ENCODE measurements at places on chromosomes 6 and 20.

GRCh38 chr6:111583986-111584385, 21.7 kb downstream of the TRAF3IP2 start:
- DNase-seq = no peak

DNA sequence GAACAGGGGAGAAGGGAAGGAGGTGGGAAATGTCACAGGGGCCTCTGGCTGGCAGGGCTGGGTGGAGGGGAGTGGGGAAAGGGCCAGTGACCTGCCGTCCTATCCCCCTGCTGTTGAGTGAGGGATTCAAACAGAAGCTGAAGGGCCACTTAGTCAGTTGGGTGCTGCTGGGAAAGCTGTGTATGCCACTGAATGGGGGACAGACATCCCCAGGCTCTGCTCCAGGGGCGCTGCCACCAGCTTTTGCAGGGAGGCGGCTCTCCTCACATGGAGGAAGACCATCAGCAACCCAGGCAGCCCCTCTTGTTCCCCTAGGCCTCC, 50.0 kb downstream of the MDGA1 start:
- DNase-seq = no peak

GRCh38 chr6:160238761-160239751, 19.6 kb downstream of the SLC22A2 start:
- DNase-seq = no peak

DNA sequence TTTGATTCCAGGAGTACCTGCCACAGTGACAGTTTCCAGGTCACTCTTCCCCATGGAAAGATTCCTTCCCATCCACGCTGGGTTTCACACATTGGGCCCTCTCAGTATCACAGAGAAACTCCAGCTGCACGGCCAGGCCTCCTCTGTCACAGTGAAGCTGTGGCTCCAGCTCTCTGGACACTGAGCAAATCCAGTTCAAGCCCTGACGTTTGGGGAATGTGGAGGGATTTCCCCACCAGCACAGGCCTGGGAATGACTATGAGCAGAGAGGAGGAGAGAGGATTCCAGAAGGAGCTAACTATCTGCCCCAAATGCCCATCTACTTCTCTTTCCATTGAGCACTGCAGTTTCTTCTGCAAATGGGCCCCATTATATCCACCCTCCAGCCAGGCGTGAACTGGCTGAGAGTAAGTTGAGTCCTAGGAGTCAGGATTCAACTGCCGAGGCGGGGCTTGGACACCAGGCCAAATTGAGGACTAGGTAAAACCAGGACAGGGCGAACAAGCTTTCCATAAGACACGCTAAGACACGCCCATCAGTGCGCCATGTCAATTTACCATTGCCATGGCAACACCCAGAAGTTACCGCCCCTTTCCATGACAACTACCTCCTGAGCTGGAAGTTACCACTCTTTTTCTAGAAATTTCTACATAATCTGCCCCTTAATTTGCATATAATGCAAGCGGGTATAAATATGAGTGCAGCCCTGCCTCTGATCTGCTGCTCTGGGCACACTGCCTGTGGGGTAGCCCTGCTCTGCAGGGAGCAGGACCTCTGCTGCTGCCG, 9.2 kb upstream of the BNIP5 start:
- no peak for DNase-seq

DNA sequence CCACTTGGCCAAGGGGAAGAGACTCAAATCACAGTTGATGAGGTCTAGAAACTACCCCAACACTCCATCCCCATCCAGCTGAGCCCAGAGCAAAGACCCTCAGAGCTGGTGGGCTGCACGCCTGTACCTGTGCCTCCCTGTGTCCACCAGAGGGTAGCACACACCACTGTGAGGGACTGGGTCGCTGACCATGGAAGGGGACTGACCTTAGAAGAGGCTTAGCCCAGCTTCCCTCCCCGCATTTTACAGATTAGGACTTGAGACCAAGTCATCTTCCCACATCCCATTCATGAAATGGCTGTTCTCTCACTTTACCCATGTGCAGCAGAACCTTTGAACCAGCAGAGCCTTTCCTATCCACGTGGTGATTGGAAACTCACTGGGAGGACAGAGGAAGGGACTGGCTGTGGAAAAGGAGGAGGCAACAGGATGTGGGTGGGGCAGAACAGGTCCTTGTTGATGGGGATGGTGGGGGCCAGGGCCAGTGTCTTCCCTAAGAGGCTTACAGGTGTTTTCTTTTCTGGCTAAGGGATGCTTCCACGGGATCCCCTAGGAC, 44.3 kb downstream of the CPXM1 start:
- DNase-seq = no peak

GRCh38 chr20:52200870-52201269, 9.3 kb upstream of the ZFP64 start:
- DNase-seq = no peak

DNA sequence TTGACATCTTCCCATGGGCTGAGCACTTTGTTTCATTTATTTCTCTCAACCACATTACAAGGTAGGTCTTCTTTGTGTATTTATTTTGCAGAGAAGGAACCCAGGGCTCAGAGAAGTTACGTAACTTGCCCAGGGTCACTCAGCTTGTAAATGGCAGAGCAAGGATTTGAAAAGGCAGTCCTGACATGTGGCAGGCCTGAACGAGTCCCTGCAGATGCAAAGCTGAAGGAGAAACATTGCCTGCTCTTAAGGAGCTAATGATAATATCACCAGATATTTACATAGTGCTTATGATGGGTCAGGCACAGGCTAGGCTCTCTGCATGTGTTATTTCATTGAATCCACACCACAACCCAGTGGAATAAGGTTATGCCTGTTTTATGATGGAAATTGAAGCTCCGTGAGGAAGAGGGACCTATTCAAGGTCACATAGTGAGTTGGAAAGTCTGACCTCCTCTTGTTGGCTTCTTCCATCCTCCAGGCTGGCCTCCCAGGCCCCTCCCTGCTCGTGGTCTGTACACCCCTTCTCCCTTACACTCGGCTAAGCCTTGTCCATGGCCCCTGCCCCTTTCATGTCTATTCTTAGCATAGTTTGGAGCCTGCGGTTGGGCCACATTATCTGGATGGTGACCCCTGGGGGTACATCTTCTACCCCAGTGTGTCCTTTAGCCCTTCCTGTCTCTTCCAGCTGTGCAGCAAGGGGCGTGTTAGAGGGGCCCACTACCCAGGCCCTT, 12.5 kb downstream of the MYH7B start:
- no peak for DNase-seq

DNA sequence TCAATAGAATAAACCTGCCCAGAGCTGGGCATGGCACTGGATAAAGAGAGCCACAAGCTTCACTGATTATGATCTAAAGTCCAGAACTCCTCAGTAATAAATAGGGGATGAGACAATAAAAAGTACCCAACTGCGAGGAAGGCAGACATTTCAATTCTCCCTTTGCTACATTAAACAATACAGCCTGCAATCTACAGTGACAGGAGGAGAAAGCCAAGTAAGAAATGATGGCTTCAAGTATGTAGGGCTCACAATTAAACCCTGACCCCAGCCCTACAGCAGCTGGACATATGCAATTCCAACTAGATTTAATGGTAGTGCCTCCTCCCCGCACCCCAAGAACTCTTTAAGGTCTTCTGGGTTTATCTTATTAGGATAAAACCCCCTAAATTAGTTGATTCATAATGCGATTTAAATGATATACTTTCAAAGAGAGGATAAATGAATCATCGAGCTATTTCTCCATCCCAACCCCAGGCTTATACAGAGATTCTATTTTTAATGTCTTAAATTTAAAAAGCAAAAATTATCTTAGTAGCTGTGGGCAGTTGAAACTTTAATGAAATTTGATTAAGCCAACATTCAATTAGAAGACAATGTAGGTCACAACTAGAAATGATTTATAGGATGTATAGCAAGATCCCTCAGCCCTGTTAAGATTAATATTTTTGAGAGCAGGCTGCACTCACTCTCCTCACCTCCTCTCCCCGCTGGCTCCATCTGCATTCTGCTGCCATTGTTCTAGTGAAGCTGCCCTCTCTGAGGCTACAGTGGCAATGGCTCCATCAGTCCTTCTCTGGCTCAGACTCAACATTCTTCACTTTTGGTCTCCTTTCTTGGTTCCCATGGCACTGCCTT, 57.1 kb downstream of the OGFRL1 start:
- no peak for DNase-seq

DNA sequence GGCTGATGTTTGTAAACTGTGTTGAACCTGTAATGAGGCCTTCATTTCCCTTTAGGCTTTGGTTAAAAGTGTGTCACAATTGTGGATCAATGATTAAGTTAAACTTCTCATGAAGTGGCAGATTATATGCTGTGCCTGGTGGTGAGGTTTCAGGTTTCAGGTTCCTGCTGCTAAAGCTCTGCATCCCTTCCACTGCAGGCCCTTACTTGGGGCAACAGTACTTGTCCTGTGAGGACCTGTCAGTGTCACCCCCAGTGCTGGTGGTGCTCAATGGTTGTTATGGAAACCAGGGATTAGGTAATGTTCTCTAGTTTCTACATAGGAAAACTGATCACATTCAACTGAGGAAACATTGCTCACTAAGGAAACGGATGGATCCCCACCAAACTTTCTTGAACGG, 18.5 kb downstream of the RPP21 start:
- no peak for DNase-seq

DNA sequence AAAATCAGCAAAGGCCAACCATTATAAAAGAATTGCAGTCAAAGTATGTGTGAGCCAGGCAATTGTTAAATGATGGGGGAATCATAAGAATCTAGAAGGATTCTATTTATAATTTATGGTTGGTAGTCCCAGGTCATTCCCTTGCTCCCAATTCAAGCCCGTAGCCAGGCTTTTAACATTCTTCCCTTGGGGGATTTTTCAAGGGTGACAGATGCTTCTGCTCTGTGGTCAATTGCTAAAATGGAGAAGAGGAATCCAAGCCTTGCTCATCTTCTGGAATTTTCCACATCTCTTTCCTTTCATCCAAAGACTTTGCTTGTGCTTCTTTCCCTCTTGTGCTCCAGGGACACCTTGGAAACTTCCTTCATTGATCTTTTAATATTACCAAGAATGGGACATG, 18.0 kb upstream of the BCAS1 start:
- DNase-seq = no peak

- DNase-seq = no peak
Measured at GRCh38 chr6:3902871-3903648, 53.9 kb downstream of the FAM50B start.

- peak; percentile 52 for DNase-seq
Measured at GRCh38 chr20:36399147-36399968, 93.2 kb downstream of the DLGAP4 start.

GRCh38 chr6:7720346-7720745, 5.6 kb upstream of the BMP6 start:
- DNase-seq = no peak

DNA sequence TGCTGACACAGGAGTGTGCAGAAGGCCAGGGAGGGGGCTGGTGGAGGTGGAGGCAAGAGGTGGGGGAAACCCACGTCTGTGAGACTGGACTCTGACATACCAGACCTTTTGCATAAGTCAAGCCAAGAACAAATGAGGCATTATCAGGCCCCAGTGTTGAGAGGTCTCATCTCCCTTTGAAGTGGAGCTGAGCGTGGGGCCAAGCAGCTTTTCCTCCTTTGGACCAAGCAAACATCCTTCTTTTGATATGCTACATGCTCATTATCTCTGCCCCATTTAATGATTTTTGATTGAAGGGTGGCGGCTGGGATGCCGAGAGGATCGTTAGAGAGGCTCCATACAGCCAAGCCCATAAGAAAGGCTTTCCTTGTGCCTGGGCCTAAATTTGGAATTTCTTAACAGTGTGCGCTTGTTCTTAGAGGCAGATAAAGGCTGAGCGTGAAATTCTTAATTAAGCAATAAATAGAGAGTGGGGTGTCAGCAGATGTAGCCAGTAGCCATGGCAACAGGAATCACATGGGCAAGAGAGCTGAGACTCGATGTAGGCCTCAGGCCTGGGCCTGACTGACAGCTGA, 244.5 kb downstream of the PKHD1 start:
- DNase-seq = no peak

DNA sequence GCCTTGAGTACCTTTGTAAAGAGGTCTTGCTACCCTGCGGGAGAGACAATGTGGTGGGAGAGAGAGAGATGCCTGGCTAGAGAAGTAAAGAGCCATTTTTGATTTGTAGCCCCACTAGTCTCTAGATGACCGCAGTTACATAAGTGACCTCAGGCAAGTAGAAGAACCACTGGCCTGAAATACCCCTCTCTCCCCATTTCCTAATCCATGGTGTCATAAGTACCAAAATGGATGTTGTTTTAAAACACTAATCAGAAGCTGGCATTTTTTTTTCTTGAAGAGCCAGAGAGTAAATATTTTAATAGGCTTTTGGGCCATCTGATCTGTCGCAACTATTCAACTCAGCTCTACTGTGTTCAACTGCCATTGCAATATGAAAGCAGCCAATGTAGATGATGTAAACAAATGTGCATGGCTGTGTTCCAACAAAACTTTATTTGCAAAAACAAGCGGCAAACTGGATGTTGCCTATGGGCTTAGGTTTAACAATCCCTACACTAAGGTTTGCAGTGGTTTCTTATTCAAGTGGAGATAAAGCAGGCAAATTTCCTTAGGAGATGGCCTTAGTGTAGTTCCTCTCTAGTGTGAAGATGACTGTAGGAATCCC, 36.5 kb downstream of the RARS2 start:
- no peak for DNase-seq

DNA sequence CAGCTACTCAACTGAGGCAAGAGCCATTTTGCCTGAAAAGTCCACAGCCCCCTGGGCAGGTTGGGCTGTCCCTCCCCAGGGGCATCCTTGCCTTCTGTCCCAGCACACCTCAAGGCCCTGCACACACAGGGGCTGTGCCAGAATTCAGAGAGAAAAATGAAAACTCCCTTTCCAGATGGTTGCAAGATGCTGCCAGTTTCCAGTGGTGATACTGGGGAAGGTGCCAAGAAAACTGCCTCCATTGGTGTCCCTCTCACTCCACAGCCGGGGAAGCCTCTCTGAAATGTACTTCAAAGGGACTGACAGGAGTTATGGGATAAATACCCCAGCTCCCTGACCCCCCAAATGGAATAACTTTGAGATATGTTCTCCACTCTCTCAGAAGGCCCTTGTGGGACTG, 154.2 kb upstream of the MAFB start:
- DNase-seq = no peak

GRCh38 chr6:134432036-134432435, 114.1 kb upstream of the SGK1 start:
- DNase-seq = no peak

DNA sequence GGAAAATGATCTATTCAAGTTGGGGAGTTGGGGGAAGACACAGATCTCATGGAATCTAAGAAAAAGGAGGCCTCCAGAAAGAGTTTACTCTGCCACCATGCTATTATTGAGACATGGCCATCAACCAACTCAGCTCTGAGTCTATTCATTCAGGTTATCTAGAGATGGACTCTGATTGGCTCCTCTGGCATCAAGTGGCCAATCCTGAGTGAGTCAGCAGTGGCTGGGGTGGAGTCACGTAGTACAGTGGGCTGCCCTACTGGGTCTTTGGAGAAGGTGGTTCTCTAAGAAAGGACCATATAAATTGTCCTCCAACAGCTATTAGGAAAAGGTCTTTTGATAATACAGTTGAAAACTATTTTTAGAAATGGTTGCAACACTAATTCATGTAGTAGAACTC, 42.1 kb downstream of the LYRM2 start:
- DNase-seq = no peak

- no peak for DNase-seq
Measured at GRCh38 chr20:55365745-55366144, 639.6 kb downstream of the CBLN4 start.

Data from activated CD4-positive, alpha-beta T cell treated with anti-CD3 and anti-CD28 coated beads, Interleukin-2, amount 50 U/mL, for 48 hours (primary cell).